ENCODE measurements at places on chromosomes 4 and X.
A peak's percentile ranks its signal among the peaks of the same experiment; 100 is the strongest.

DNA sequence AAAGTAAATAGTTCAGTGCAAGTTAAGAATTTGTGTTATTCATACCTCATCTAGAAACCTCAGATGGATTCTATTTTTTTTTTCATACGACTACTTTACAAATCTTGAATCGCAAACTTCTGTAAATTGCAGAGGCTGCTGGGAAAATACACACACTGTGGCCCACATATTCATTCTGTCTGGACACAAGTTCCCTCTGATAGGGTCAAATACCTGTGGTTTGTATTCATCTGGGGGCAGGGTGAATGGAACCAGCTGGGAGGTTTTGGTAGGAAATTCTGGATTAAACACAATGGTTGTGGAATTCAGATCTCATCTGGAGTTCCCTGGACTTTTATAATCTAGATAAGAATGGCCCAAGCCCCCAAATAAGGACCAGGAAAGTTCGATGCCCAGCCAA is 56.2 kb downstream of the SPATA18 start:
- DNase-seq, result no peak

- no peak for DNase-seq
These were observed 510.1 kb upstream of the AADAT start for GRCh38 chr4:170599894-170600293.

GRCh38 chrX:257681-258289 is 23.4 kb upstream of the PLCXD1 start:
- peak; percentile 0 for DNase-seq

GRCh38 chr4:183591301-183591700 is 67.7 kb downstream of the RWDD4 start:
- no peak for DNase-seq

- peak; percentile 53 for DNase-seq
These were observed 1.7 kb downstream of the SPRY1 start for GRCh38 chr4:123398066-123398852.

- peak; percentile 50 for DNase-seq
These were observed 8.5 kb upstream of the PTTG2 start for GRCh38 chr4:37951461-37952352.

- DNase-seq, result no peak
These were observed 48.2 kb downstream of the CLDN34 start for GRCh38 chrX:10015355-10015722.

- DNase-seq, result no peak
These were observed 178.4 kb upstream of the BMP3 start for GRCh38 chr4:80852061-80852460.

- DNase-seq, result no peak
These were observed 240.1 kb downstream of the OPHN1 start for GRCh38 chrX:68193234-68193633.

GRCh38 chr4:4462970-4463369 is 76.1 kb downstream of the NSG1 start:
- DNase-seq, result no peak

DNA sequence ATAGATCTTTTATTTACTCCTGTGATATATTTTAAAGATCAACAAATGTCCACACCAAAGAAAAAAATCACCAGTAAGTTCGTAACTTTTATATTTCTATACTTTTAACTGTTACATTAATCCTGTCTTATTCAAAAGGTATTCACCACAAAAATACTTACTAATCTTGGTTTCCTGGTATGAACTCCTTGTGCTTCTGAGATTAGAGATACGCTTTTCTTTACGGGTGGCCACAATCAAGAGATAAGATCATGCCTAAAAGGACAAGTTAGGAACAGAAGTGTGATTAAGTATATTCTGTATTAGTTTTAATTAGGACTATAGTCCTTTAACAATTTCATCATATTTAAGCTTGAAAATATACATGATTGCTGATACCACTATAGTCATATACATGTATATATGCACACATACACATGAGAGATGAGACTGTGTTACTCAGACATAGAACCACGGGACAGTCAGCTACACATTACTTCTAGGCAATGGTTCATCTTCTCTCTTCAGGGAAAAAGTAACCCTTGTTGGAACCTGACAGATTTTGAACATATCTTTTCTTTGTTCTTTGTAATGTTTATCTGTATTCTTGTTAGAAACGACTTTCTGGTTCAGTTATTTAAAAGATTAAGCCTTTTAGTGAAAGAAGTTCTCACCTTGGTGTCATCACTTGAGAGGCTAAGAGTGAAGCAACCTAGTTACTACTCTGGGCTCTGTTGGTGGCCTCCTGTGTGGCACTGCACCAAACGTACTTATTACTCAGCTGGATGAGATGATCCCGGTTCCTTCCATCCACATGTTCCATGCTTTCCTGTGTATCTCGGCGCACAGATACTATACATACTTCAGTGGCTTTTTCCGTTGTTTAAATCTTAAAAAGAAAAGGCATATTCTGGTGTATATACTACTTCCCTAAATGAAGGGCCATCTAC is 146.1 kb downstream of the CBR4 start:
- no peak for DNase-seq

GRCh38 chr4:40327340-40327739 is 7.8 kb upstream of the CHRNA9 start:
- peak; percentile 94 for DNase-seq

DNA sequence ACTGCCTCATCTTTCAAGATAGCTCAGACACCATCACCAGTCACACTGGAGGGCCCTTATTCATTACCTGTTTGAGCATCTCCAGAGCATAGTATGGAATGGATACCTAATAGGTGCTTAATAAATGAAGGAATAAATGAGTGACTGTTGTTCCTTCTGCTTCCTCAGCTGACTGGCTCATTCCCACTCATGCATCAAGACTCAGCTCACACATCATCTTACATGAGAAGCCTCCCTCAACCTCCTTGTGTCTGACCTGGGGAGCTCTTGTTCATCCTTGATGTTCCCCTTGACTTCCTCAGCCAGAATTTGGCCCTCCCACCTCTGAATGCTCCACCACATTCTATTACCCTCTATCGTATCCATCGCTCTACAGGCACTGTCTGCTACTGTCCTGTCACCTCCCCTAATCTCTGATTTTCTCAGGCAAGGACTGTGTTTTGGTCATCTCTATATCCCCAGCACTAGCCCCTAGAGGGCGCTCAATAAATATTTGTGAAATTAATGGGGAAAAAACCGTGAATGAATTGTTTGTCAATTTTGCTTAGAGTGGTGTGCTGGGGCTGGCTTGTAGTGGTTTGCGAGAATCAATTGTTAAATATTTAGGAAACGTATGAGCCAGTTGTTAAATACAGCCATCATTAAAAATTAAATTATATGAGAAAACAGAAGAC is 88.3 kb downstream of the NHSL2 start:
- DNase-seq, result peak; percentile 22

DNA sequence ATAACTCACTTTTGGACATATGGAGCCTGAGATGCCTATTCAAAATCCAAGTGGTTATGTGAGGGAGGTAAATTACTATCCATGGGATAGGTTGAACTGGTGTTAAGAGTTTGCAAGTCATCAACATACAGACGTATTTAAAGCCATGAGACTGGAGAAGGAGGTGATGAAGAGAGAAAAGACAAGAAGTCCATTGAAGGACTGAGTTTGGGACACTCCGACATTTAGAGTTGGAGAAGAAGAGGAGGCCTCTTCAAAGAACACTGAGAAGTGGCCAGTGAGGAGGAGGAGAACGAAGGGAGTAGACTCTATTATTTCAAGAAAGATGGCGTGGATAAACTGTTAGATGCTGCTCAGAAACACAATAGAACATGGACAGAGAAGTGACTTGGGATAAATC is at the start of gene CNGA2:
Gene CNGA2, plus strand, starts transcription at position 301 of the 400 bp plus-strand sequence. CDS start 3,738 bp downstream, outside the sequence.
- DNase-seq, result no peak

- no peak for DNase-seq
These were observed 41.8 kb downstream of the AASDH start for GRCh38 chr4:56345458-56345857.

- no peak for DNase-seq
These were observed 80.5 kb upstream of the ADGRA3 start for GRCh38 chr4:22596409-22596808.

DNA sequence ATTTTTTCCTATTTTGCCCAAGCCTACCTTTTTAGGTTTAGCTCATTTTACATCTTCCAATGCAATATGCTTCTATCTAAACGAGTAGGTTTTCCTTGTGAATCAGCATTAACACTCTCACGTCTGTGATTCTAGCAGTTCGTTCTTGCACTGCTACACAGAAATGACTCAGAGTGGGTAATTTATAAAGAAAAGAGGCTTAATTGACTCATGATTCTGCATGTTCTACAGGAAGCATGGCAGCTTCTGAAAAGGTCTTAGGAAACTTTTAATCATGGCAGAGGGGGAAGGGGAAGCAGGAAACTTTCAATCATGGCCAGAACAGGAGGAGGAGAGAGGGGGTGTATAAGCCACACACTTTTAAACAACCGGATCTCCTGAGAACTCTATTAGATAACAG is 44.9 kb downstream of the SPANXN1 start:
- DNase-seq, result no peak

DNA sequence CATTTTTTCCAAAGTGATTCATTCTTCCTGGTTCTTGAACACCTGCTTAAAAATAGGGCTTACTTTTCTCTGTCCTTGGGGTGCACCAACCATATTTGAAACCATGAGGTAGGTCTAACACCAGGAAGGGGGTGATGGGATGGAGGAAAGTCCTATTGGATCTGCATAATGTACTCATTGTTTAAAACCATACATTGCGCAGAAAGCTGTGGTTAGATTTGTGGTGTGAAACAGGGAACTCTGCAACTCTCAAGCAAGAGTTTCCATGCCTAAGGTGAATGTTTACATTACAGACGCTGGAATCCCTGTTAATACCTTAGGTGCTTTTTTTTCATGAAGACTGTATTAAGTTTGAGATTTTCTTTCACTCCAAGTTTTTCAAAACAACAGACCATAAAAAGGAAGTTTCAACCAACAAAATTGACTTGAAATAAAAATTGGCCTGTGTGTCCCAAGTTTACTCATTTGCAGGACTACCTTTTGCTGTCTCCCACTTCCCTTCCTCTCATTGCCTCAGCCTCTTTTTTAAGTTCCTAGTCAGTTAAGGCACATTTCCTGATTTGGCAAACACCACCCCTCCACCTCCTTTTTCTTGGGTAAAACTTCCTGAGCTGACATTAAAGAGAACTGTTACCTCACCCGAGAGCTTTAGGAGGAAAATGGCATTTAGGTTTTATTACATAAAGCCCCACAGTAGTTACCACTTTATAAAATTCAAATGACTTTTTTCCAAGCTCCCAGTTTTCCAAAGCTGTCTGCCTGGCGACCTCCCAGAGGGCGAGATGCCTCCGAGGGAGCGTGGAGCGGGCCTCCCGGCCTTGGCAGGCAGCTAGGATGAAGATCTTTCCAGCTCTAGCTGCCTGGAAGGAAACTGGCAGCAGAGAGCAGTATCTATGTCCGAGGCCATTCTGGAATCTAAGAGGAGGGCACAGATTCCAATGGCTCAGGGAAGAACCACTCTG is 47.9 kb upstream of the RBPJ start:
- DNase-seq, result peak; percentile 73

GRCh38 chrX:97210501-97210900 is 326.8 kb downstream of the RPA4 start:
- DNase-seq, result no peak

- peak; percentile 22 for DNase-seq
These were observed 66.3 kb downstream of the TSPAN7 start for GRCh38 chrX:38627683-38628082.

DNA sequence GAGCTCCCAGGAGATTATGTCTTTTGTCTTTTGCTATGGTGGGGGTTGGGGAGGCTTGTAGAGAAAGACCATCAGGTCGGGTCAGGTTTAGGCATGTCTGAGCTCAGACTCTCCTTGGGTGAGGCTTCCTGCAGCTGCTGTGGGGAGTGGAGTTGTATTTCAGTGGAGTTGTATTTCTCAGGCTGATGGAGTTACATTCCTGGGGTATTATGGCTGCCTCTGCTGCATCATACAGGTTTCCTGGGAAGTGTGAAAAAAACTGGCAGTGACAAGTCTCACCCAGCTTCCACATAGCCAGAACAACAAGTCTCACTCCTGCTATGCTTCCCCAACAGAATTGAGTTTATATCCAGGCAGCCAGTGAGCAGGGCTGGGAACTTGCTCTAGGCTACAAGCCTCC is 119.3 kb downstream of the VSIG4 start:
- DNase-seq, result no peak

DNA sequence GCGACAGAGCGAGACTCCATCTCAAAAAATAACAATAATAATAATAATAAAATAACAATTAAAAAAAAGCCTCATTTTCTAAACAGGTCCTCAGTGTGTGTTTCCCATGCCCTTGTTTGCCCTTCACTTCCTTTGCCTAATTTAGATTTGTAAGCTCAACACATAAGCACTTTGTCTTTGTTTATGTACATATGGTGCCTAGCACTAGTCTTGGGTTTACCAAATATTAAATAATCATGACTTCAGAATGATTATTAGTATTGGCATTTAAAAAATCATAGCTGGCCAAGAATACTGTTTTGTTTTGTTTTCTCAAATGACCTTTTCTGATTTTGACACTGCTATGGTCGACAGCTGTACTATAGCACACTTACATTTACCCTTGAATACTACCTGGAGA is 6.4 kb upstream of the RAPGEF2 start:
- DNase-seq, result no peak

DNA sequence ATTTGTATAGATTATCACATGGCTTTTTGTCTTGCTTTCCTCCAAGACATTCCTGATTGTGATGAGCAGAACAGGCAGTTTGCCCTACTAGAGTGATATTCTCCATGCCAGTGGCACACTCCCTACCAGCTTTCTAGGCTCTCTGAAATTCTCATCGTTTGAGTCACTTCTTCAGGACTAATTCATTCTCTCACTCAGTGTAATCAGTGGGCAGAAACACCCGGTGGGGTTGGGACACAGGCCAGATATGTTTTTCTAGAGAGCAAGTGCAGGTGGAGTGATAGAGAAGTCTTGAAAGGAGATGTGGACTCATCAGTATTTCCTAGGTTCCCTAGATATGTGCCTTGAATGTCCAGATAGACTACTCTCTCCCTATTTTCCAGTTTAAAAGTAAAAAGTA is 13.1 kb downstream of the RAB33A start:
- DNase-seq, result no peak

DNA sequence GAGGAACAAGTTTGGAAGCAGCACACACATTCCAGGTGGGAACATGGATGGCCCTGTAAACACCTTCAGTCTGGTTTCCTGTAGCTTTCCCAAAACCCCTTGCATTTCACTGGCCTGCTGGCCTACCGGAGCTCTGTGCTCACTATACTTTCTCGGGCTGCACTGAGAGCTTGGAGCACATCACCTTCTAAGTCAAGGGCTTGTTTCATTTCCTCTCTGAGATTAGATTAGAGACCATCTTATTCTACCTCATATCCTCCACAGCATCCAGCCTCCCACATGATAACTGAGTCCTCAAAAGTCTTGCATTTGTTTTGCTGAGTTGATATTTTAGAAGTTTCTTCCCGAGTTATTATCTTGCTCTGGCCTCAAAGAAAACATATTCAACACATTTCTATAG is 147.7 kb downstream of the RASL11B start:
- no peak for DNase-seq

GRCh38 chr4:175263537-175263936 is 345.4 kb downstream of the ADAM29 start:
- no peak for DNase-seq

- DNase-seq, result no peak
These were observed 88.2 kb downstream of the ADGRA3 start for GRCh38 chr4:22427675-22428074.

Data from CD14-positive monocyte (primary cell).